ENCODE measurements at places on chromosomes 5 and 9.

GRCh38 chr5:81859624-81860023, 108.7 kb upstream of the SSBP2 start:
- no peak for DNase-seq

DNA sequence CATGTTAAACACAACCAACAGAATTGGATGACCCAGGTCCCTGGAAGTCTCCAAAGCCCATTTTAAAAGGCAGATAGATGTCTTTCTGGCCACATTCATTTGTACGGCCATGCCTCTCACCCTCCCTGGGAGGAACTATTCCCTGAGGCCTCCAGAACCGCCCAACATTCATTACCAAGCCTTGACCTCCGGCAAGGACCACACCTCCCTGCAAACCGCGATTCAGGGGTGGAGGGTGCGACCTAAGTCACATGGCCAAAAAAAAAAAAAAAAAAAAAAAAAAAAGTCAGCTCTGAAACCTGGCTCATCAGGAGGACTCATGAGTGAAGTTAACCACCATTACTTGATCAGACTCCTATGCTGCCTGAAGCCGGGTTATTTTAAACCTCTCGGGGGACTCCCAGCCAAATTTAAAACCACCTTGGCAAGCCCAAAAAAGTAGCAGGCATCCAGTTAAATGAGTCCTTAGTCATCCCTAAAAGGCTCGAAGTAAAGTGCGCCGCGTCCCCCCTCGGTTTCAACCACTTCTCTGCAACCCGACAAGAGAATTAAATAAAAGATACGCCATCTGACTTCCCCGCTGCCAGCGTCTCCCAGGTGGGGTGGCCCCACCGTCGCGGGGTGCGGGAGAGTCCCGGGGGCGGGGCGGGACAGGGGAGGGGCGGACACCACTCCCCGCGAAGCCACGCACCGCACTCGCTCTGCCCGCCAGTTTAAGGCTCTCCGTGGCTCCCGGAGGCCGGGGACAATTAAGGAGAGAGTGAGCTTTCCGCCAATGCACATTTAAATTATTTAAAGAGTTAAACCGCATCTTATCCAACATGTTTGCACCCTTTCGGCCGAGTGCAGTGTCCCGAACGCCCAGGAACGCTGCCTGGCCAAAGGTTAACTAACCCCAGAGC, 2.3 kb downstream of the KLF9 start:
- no peak for DNase-seq

DNA sequence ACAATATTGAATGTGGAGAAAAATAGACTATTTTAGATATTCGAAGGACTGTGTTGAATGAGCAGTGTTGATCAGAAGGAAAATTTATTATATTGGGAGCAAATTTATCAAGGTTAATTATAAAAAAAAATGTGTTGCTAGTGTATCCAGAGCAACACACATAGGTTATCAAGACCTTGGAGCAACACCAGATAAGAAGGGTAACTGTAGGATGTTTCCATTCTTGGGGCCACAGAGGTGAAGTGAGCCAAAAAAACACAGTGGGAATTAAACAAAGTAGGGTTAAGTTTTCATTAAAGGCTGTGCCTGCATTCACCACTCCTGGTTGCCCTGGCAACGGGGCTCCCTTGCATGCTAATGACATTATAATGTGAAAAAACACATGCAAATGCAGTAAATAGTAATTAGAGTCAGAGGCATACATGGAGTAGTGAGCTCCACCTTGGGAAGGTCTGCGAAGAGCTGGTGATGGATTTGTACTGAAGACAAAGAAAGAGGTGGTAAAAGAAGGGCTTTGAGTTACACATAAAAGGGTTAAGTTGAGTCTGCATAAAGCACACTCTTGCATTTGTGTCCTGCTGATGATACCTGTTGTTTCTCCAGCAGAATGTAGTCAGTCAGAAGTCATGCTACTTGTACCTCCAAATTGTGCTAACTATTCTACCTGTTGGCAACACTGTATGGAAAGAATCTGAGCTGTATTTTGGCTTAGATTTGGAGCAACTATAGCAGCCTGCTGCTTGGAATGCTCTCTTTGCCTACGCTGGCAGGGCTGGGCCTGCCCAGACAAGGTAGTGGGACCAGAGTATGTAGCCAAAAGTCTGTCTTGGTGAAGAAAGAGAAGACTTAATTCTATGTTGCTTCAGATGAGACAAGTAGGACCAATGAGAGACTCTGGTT, 59.6 kb downstream of the ATG10 start:
- no peak for DNase-seq

DNA sequence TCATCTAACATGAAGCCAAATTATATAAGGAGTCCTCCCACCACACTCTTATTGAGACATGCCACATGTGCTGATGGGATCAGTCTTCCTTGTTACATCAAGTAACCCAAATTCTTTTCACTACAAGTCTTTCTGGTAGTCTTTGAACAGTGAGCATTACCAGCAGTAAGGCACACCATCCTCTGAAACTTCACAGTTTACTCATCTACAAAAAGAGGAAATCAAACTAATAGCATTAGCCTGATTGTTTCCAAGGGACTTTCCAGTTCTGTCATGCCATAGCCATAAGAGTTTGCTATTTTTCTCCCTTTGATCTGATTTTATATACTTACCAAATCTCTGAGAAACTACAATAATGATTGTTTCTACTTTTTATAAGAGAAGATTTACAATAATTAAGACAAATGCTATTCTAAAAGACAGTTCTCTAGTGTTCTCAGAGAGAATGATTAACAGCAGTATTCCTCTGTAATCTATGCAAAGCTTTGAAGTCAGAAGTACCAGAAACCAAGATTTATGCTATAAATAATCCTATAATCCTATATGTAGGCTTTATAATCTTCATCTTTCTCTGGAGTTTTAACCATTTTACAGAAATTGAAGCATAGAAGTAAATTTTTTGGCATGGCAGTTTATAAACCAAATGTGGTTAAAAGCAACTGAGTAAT, 166.2 kb upstream of the ACO1 start:
- no peak for DNase-seq

DNA sequence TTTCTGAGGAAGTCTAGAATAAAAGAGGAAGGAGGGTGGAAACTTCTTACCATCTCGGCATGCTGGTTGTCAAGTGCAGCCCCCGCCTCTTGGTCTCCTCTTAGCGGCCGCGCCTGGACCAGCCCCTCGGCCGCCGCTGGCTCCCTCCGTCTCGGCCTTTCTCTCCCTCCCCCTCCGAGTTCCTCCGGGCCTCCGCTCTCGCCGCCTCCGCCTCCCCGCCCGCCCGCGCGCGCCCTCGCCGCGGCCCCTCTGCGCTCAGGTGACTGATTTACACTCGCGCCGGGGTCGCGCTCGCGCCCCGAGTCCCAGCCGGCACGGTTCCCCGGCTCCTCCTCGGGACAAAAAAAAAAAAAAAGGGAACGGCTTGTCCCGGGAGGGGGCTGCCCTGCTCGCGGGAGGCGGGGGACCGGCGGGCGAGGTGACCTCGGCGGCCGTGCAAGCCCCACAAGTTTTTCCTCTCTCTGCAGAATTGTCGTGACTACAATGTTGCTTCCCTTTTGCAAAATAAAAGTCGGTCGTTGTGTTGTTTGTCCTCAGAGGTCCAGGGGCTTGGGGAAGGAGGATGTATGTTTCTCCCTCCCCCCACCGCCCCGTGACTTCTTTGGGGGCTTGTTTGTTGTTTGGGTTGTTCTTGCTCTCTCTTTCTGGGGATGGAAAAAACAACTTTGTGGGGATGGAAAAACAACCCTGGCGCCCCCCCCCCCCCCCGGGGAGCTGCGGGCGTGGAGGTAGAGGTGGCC, at the start of gene BNC2:
BNC2 (minus strand) TSS at position 75 of the 740 bp plus-strand sequence; CDS start at position 53, 22 bp downstream.
- peak; percentile 44 for DNase-seq

GRCh38 chr9:128921881-128922763, 1.3 kb downstream of the PHYHD1 start:
- DNase-seq: no peak

DNA sequence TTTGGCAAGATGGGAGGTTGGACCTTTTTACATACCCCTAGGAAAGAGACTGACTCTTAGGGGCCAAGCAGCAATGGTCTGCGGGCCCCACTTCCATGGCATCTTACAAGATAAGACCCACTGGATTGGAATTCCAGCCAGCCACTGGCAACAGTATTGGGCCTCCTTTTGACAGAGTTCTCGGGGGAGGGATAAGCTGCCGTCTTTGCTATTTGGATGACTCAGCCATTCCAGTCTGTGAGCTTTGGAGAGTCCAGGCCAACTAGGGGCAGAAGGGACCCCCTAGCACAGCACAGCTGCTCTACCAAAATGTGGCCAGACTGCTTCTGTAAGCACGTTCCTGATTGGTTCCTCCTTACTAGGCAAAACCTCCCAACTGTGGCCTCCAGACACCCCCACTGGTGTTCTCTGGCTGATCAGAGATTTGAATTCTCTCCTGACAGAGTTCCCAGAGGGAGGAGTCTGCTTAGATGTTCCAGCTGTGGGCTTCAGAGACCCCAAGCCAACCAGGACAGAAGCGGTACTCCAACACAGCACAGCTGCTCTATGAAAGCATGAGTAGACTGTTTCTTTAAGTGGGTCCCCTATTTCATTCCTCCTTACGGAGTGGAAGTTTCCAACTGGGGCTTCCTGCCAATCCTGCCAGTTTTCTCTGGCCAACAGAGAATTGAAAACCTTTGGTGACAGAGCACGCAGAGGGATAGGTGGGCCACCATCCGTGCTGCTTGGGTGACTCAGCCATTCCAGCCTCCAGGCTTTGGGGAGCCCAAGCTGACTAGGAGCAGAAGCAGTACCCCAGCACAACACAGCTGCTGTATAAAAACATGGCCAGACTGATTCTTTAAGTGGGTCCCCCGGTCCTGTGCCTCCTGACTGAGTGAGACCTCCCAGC, 672.1 kb upstream of the RIOK2 start:
- no peak for DNase-seq

DNA sequence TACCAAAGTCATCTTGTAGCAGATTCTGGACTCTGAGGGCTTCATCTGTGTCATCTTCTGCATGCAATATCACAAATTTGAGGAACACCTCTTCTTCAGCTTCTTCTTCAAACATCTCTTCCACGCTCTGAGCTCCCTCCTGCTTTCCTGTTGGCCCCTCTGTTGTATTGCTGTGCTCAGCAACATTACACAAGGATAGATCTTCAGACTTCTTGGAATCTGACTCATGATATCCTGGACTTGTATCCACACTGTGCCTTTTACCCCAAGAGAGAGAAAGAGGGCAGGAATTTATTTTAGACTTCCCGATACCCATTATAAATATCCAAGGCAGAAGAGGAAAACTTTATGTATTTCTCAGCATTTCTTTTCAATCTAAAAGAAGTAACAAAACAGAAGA, 21.3 kb downstream of the TICAM2 start:
- DNase-seq: no peak

DNA sequence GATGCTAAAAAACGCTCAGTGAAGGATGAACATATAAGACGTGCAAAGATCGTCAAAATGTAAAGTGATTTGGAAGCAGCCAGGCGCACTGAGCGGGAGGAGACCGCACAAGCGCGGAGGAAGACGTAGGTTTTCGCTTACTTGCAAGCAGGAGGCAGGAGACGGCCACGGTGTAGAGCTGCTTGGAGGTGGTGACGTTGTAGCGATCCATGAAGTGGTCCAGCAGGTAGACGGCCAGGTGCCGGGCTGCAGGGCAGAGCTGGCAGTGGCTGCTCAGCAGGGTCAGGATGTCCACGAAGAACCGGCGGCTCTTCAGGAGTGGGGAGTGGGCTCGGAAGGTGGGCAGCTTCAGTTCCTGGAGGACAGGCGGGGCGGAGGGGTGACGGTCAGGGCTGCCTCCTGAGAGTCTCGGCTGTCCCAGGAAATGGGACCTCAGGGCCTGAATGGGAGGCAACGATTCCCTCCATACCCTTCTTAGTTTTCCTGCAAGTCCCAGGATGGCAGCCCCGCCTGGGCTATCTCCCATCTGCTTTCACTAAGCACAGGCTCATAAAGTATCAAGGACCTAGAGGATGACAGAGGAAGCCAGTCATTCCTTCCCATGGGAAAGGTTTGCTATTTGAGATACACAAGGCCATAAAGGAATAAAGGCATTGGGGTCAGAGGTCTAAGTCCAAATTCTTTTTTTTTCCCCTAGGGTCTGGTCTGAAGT, 31.8 kb downstream of the CCNJL start:
- no peak for DNase-seq

DNA sequence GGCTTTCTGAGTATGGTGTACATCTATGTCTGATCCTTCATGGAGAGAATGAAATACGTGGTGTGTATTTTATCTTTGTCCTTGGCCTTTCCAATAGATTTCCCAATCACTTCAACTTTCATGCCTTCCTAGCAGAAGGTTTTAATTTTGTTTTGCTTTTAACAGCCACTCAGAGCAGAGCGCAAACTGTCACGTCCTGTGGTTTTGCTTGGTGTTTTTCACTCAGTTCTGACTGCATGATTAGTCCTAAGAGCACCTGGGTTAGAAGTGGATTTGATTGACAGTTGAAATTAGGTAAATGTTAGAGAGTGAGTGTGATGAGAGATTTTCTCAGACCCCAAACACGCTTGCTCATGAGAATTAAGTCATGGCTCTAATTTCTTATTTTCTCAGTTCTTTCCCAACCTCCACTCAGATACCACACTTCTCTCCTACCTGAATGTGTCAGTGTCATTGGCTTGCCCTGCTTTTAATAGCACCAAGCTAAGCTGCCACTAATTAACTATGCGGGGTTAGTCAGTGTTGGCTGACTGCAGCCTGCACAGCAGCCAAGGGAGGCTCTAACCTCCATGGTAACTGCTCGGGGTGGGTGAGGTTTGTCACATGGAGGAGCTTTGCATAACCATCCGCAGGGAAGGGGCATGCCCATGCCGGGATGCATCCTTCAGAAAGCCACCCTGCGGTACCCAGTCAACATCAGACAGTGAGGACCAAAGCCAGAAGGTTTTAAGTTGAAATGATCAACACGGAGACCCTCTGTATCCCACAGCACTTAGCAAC, 173.4 kb downstream of the NR3C1 start:
- no peak for DNase-seq

DNA sequence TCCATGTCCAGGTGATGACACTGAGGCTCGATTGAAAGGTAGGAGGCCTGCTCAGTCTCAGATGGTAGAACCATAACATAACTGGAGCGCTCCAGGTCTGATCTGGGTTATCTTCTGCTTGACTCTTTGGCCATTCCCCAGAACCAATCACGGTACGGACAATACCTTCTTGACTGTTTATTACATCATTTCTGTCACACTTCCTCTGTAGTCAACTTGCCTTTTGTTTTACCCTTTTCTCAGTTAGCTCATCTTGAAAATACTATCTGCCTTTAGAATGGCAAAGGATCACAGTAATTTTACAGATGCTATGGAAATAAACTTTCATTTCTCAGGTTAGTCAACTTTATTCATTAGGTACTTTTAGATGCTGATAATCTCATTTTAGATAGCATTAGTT, 22.4 kb downstream of the GLRA1 start:
- no peak for DNase-seq

DNA sequence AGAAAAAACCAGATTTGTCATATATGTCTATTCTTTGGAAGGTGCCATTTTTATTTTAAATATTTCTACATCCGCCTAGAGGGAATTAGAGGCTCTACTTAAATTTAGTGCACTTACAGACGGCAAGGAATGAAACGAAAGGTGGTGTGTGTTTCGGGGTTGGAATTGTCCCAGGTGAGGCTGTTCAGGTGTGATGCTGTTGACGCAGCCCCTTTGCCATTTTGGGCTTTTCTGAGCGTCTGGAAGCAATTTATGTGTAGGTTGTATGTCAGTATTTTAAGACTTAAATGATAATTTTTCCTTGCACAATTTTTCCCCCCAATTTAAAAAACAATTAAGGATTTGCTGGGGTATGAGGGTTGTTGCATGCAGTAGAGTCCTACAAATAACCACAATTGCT, 2.0 kb downstream of the TENT4A start:
- no peak for DNase-seq
